H9 (cell line): ENCODE measurements at places on chromosomes 6 and 20. TPM values are rescaled to one million over a fixed set of nuclear protein-coding genes. Genes with fewer than 3 reads are reported as not detected.

GRCh38 chr6:155670655-155671054, 215.0 kb upstream of the NOX3 start:
- DNase-seq, result no peak

- no peak for DNase-seq
Observed at GRCh38 chr6:46287681-46288080, 116.9 kb upstream of the ENPP5 start.

DNA sequence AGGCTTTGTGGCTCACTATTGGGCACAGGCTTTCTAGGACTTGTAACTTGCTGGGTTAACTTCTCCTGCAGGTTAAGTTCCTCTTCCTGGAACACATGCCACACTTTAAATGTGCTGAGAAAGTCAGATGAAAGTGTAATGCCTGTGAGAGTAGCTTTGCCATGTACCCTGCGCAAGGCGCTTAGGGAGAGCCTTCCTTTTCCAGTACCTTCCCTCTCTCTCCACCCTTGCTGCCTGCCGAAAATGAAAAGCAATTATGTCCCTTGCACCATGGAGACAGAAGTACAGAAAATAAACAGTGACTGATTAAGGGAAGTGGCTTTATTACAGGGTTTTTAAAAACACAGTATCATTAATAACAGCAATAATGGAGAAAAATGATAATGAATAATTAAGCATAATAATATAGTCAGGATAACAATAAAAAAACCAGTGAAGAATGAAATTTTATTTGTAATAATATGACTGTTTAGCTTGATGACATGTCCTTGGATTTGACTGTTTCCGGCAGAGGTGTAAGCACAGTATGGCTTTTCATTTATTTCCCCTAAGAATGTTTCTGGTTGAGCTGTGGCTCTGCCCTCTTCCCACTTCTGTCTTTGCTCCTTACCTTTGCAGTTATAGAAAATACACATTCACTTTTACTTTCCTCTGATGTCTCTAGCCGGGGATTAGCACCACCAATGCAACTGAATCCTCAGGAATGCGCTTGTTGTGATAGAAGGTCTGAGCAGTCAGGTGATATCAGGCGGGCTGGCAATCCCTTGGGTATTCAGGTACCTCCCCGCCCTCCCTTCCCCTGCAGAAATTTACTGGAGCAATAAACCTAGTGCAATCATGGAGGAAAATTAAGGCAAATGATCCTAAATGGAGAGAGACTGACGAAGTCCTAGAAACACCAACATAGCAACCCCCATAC, 472.3 kb upstream of the CITED2 start:
- DNase-seq, result peak; percentile 41

GRCh38 chr6:145733810-145734209, 1.5 kb downstream of the EPM2A start:
- no peak for DNase-seq

GRCh38 chr6:144528743-144529425, 243.7 kb downstream of the UTRN start:
- DNase-seq, result peak; percentile 62

- no peak for DNase-seq
Observed at GRCh38 chr20:51171141-51171540, 148.2 kb upstream of the KCNG1 start.

DNA sequence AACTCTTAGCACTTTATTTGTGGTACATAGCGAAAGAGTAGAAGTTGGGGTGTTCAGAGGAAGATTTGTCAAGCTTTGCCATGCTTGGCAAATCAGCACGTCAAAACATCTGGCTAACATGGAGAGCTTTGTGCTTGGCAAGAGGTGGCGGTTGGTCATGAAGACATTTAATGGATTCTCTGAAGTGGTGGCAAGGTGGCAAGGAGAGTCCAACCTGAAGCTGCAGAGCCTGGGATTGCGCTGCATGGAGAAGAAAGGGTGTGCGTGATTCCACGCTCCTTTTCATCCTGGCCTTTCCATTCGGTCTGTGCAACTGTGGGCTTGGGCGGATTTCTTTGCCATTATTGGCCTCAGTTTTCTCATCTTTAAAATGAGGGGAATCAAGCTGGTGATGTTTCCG, 3.1 kb downstream of the PYGB start:
- peak; percentile 14 for DNase-seq

Gene NFKBIL1
- total RNA-seq, result 11.8 and 15.1 TPM in 2 replicates

Gene SLC26A8
- 0.09 and 0.55 TPM in 2 replicates for total RNA-seq

Gene PRDM13
- 0.15 TPM in 1 of 2 replicates, not detected in the other for total RNA-seq
